T-cell (primary cell): ENCODE measurements at places on chromosomes 1 and 21. TPM values are rescaled to one million over a fixed set of nuclear protein-coding genes. Genes with fewer than 3 reads are reported as not detected.
A peak's percentile ranks its signal among the peaks of the same experiment; 100 is the strongest.

GRCh38 chr21:46127239-46128105 lies 27.9 kb downstream of the FTCD start:
- H3K27ac ChIP-seq: no peak overlapping the region
- H3K4me1 ChIP-seq: no peaks in the 10 kb centered on the region
- no peak overlapping the region for H3K4me3 ChIP-seq
- DNase-seq: no peak
- no peaks in the 10 kb centered on the region for H3K27me3 ChIP-seq

DNA sequence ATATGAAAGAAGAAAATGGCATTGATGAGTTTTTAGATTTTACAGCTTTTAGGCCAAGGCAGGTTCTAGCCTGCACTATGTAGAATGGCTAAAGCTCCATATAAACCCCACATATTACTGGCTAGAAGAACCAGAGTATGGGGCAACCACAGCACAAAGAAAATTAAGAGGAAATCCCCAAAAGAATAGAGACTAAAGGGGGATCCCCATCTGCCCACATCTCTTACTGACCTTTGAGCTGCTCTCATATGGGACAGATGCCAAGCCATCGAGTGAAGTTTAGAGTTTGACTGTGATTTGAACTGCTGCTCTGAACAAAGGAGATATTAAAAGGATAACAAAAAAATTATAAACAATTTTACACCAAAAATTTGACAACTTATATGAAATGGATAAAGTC lies 102.2 kb upstream of the HAO2 start:
- DNase-seq: no peak
- no peaks in the 10 kb centered on the region for H3K4me1 ChIP-seq
- H3K4me3 ChIP-seq: no peak overlapping the region
- no peaks in the 10 kb centered on the region for H3K27me3 ChIP-seq
- H3K27ac ChIP-seq: no peak overlapping the region

- DNase-seq: no peak
- H3K27ac ChIP-seq: no peak overlapping the region
- no peak overlapping the region for H3K4me3 ChIP-seq
- no peaks in the 10 kb centered on the region for H3K27me3 ChIP-seq
- peaks cover under 1% of the 10 kb centered on the region for H3K4me1 ChIP-seq
Observed at GRCh38 chr21:33314111-33314510, 10.7 kb upstream of the IFNAR1 start.

- no peak overlapping the region for H3K27ac ChIP-seq
- no peaks in the 10 kb centered on the region for H3K4me1 ChIP-seq
- no peak for DNase-seq
- H3K4me3 ChIP-seq: no peak overlapping the region
- H3K27me3 ChIP-seq: no peaks in the 10 kb centered on the region
Observed at GRCh38 chr1:119410961-119411360, 4.0 kb upstream of the HSD3B2 start.

GRCh38 chr1:36086529-36087232 lies 2.0 kb upstream of the ADPRS start:
- no peak overlapping the region for H3K27ac ChIP-seq
- peaks cover 39% of the 10 kb centered on the region for H3K4me1 ChIP-seq
- no peak for DNase-seq
- H3K4me3 ChIP-seq: no peak overlapping the region
- peaks cover 3% of the 10 kb centered on the region for H3K36me3 ChIP-seq
- peaks cover 56% of the 10 kb centered on the region for H3K27me3 ChIP-seq

DNA sequence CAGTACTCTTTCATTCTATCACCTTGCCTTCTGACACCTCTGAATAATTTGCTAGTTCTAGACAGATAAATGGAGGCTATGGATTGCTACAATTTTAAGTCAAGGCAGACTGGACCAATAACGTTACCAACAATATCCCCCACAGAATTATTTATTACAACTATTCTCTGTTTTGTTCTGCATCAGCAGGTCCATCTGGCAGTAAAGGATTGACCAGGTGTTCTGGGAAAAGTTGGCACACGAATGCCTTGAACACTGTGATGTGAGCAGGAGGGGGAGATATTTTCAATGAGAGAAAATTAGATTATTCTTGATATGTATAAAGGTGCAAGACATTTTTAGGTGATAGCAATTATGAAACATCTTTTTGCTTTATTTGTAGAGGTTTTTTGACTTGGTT lies 718.8 kb upstream of the TMPRSS15 start:
- no peaks in the 10 kb centered on the region for H3K36me3 ChIP-seq
- H3K27me3 ChIP-seq: no peaks in the 10 kb centered on the region
- H3K4me1 ChIP-seq: no peaks in the 10 kb centered on the region
- DNase-seq: no peak
- H3K4me3 ChIP-seq: no peak overlapping the region
- no peak overlapping the region for H3K27ac ChIP-seq

- no peak overlapping the region for H3K4me3 ChIP-seq
- H3K27me3 ChIP-seq: peaks cover 7% of the 10 kb centered on the region
- no peaks in the 10 kb centered on the region for H3K36me3 ChIP-seq
- H3K4me1 ChIP-seq: peaks cover 9% of the 10 kb centered on the region
- DNase-seq: no peak
Observed at GRCh38 chr1:38052750-38053415, 6.3 kb upstream of the POU3F1 start.

- H3K4me1 ChIP-seq: peaks cover 18% of the 10 kb centered on the region
- no peaks in the 10 kb centered on the region for H3K27me3 ChIP-seq
- H3K27ac ChIP-seq: peak overlapping the region; percentile 80
- H3K4me3 ChIP-seq: peak overlapping the region; percentile 99
Observed at GRCh38 chr1:43973981-43974442, 748 bp upstream of the ATP6V0B start.

GRCh38 chr1:18528616-18529015 lies 47.9 kb downstream of the KLHDC7A start:
- H3K27ac ChIP-seq: no peak overlapping the region
- no peak for DNase-seq
- no peak overlapping the region for H3K4me3 ChIP-seq
- peaks cover 15% of the 10 kb centered on the region for H3K27me3 ChIP-seq
- no peaks in the 10 kb centered on the region for H3K4me1 ChIP-seq

DNA sequence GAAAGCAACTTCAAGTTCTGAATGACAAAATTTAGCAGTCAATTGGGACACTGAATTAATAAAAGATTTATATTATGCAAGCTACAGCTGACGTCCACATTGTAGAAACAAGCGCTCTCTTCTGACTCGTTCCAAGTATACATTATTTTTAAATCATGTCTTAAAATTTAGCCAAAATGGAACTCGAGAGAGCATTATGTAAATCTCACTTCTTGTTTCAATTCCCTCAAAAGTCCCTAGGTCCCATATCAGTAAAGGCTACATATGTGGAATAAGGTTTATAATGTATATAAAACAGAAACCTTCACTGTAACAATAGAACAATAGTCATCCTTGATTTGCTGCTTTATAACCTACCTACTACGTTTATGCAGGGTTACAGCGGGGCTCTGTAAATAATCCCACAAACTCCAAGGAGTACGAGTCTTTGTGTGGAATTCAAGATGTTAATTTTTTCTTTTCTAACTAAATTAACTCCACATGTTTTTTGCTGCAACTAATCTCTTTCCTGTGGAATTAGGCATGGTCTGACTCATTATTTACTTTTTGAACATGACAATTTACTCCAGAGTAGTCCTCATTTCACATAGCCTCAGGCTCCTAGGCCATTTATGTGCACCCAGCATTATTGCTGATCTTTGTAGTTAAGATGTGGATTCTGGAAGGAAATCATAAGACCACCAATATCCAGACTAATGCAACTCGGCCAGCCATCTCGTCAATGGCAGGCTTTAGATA lies 785.1 kb downstream of the LTN1 start:
- H3K4me1 ChIP-seq: no peaks in the 10 kb centered on the region
- no peak overlapping the region for H3K4me3 ChIP-seq
- H3K27me3 ChIP-seq: no peaks in the 10 kb centered on the region
- DNase-seq: no peak
- H3K27ac ChIP-seq: no peak overlapping the region

GRCh38 chr1:21764615-21765423 lies 18.1 kb downstream of the USP48 start:
- H3K27me3 ChIP-seq: no peaks in the 10 kb centered on the region
- DNase-seq: no peak
- H3K27ac ChIP-seq: no peak overlapping the region
- no peaks in the 10 kb centered on the region for H3K4me1 ChIP-seq
- H3K36me3 ChIP-seq: no peaks in the 10 kb centered on the region
- H3K4me3 ChIP-seq: no peak overlapping the region

GRCh38 chr1:111615870-111616715 lies 3.5 kb upstream of the RAP1A start:
- DNase-seq: peak; percentile 25
- no peaks in the 10 kb centered on the region for H3K36me3 ChIP-seq
- H3K4me3 ChIP-seq: no peak overlapping the region
- H3K27ac ChIP-seq: peak overlapping the region; percentile 72

DNA sequence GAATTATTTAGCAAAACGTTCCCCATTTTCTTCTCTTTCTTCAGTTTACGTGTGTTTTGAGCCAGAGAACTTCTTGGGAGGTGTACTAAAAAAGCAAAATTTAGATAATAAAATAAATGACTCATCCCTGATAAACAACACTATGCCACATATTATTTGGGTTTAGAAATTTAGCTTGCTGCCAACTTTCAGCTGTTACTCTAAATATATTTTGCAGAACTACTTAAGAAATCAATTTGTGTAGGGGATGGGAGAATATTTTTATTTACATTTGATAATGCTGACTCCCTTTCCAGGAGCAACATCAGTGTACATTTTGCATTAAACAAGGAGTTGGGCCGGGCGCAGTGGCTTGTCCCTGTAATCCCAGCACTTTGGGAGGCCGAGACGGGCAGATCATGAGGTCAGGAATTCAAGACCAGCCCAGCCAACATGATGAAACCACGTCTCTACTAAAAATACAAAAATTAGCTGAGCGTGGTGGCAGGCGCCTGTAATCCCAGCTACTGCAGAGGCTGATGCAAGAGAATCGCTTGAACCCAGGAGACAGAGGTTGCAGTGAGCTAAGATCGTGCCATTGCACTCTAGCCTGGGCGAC lies 151.4 kb upstream of the ZRANB2 start:
- no peaks in the 10 kb centered on the region for H3K27me3 ChIP-seq
- H3K36me3 ChIP-seq: no peaks in the 10 kb centered on the region
- H3K4me3 ChIP-seq: no peak overlapping the region
- no peak for DNase-seq
- H3K27ac ChIP-seq: no peak overlapping the region
- H3K4me1 ChIP-seq: no peaks in the 10 kb centered on the region

DNA sequence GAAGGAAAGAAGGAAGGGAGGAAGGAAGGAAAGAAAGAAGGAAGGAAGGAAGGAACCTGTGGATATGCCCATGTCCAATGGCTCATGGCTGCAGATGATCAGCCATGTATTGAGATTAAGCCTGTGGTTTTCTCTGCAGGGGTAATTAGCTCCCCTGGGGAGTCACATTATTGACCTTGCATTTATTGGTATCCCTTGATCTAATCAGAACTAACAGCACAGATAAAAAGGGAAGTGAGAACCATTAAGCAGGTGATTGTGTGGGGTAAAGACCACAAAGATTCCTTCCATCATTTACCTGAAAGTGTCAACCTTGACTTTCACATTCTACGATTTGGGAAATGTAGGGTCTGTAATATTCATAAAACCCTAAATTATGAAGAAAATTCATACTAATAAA lies 390.7 kb downstream of the BRINP2 start:
- no peak overlapping the region for H3K27ac ChIP-seq
- H3K4me3 ChIP-seq: no peak overlapping the region
- H3K36me3 ChIP-seq: no peaks in the 10 kb centered on the region

- DNase-seq: no peak
- H3K4me3 ChIP-seq: no peak overlapping the region
- no peaks in the 10 kb centered on the region for H3K4me1 ChIP-seq
- H3K36me3 ChIP-seq: no peaks in the 10 kb centered on the region
- H3K27ac ChIP-seq: no peak overlapping the region
- H3K27me3 ChIP-seq: no peaks in the 10 kb centered on the region
Observed at GRCh38 chr1:155106862-155107261, 20.8 kb upstream of the EFNA1 start.

- no peak overlapping the region for H3K27ac ChIP-seq
- no peaks in the 10 kb centered on the region for H3K36me3 ChIP-seq
- DNase-seq: no peak
- no peak overlapping the region for H3K4me3 ChIP-seq
Observed at GRCh38 chr1:64424412-64424811, 45.5 kb upstream of the CACHD1 start.

- H3K27me3 ChIP-seq: no peaks in the 10 kb centered on the region
- DNase-seq: no peak
- no peak overlapping the region for H3K27ac ChIP-seq
- no peaks in the 10 kb centered on the region for H3K36me3 ChIP-seq
- H3K4me1 ChIP-seq: no peaks in the 10 kb centered on the region
Observed at GRCh38 chr1:246005067-246005466, 502.0 kb downstream of the SMYD3 start.

GRCh38 chr21:36218691-36219090 lies 62.1 kb downstream of the DOP1B start:
- no peak overlapping the region for H3K4me3 ChIP-seq
- H3K4me1 ChIP-seq: no peaks in the 10 kb centered on the region
- no peaks in the 10 kb centered on the region for H3K27me3 ChIP-seq
- peaks cover 4% of the 10 kb centered on the region for H3K36me3 ChIP-seq
- no peak for DNase-seq
- no peak overlapping the region for H3K27ac ChIP-seq

- no peak overlapping the region for H3K27ac ChIP-seq
- DNase-seq: no peak
- H3K4me1 ChIP-seq: peaks cover 10% of the 10 kb centered on the region
- no peak overlapping the region for H3K4me3 ChIP-seq
- no peaks in the 10 kb centered on the region for H3K27me3 ChIP-seq
Observed at GRCh38 chr1:231523816-231524215, 4.7 kb upstream of the TSNAX start.

GRCh38 chr1:167904652-167905130 lies 9.2 kb downstream of the ADCY10 start:
- H3K27me3 ChIP-seq: no peaks in the 10 kb centered on the region
- no peaks in the 10 kb centered on the region for H3K4me1 ChIP-seq
- DNase-seq: no peak
- H3K36me3 ChIP-seq: no peaks in the 10 kb centered on the region
- no peak overlapping the region for H3K4me3 ChIP-seq

GRCh38 chr1:160209321-160210046 lies 4.3 kb downstream of the PEA15 start:
- H3K4me1 ChIP-seq: peaks cover 22% of the 10 kb centered on the region
- H3K27me3 ChIP-seq: no peaks in the 10 kb centered on the region
- H3K27ac ChIP-seq: no peak overlapping the region
- no peak for DNase-seq
- peaks cover 11% of the 10 kb centered on the region for H3K36me3 ChIP-seq

Gene S100A3
- not detected for total RNA-seq

Gene TRAF3IP3
- total RNA-seq: 465 TPM

Gene TMPRSS3
- total RNA-seq: 2.4 TPM

Gene CNST
- total RNA-seq: 87.3 TPM

Gene DISP3
- total RNA-seq: 1.2 TPM

Gene HRNR
- total RNA-seq: not detected

Gene TMEM240
- total RNA-seq: 1.4 TPM

Gene KCNE2
- not detected for total RNA-seq

Gene MAN1C1
- total RNA-seq: 65.5 TPM

Gene PBX1
- 1.6 TPM for total RNA-seq

Gene DPYD
- total RNA-seq: 47.0 TPM

Gene MMEL1
- 0.72 TPM for total RNA-seq

Gene ETV3L
- total RNA-seq: not detected
